Bladder microvascular endothelial cell (primary cell): ENCODE measurements at places on chromosomes 3 and 15. TPM values are rescaled to one million over a fixed set of nuclear protein-coding genes. Genes with fewer than 3 reads are reported as not detected.

FBXO40 gene
- under 0.01 TPM in 1 of 2 replicates, not detected in the other for total RNA-seq

ZKSCAN7 gene
- total RNA-seq = 1.3 and 1.6 TPM in 2 replicates

ECE2 gene
- total RNA-seq = not detected in 2 replicates

GOLGA8S gene
- under 0.01 TPM in 1 of 2 replicates, not detected in the other for total RNA-seq

ACSBG1 gene
- not detected in 2 replicates for total RNA-seq

THBS1 gene
- 2,994 and 14,705 TPM in 2 replicates for total RNA-seq

GHSR gene
- total RNA-seq = not detected in 2 replicates
